ENCODE measurements at places on chromosomes 13 and 19.

DNA sequence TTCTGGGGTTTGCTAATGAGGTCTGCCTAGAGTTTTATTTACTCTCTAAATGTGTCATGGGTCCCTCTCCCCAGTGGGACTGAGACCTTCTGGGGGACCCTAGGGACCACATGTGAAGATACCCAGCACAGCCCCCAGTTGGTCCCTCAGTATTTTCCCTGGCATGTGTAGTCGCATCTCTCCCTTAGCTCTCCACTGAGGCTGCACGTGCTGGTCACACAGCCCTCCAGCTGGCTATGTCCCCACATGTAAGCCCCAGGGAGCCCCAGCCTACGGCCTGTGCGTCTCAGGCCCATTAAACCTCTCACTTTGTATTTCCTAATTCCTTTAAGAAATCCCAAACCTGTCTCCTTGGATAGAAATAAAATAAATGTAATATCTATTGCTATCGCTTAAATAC, 189.6 kb upstream of the TSHZ3 start:
- no peak for DNase-seq

DNA sequence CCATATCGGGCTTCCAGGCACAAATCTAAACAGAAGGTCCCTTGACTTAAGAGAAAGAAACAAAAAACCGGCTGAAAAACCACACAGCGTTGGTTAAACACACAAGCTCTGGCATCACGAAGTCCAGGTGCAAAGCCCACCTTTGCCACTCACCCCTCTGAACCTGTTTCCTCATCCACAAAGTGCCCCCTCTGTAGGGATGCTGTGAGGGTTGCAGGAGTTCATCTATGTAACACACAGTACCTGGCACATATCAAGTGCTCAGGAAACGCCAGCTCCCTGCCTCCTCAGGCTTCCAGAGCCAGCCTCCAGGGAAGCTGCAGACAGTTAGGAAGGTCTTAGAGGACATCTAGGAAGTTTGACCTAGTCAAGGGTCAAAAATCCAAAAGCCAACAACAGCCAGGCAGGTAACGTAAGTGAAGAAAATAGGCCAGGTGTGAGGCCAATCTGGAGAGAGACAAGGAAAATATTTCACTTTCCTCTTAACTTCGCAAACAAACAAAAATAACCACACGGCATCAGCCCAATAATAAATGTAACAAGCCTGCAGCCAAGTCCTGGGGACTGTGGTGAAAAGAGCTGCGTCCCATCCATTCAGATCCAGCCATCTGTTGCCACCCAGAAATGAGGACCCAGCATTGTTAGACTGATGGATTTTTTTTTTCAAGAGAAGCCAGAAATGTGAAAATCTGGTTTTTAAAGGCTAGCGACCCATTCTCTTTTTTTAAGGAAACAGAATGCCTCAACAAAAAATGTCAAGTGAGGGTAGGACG, 10.0 kb downstream of the KDELR1 start:
- no peak for DNase-seq

DNA sequence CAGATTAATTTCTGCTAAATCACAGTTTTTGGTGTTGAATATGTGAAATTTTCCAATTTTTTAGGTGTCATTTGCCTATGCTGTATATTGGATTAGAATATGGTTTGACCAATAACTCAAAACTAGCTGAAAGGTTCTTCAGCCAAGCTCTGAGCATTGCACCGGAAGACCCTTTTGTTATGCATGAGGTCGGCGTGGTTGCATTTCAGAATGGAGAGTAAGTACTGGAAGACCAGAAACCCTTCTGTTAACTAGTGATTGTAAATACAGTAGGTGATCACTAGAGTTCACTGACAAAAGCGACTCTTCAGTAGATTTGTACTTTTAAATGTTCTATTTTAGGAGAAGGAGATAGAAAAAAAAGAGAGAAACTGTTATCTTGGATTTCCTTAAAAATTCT, 22.3 kb downstream of the CDC16 start:
- DNase-seq: no peak

- DNase-seq: no peak
Observed at GRCh38 chr13:83831796-83832195, 50.5 kb downstream of the SLITRK1 start.

- peak; percentile 5 for DNase-seq
Observed at GRCh38 chr13:93857126-93857525, 622.4 kb downstream of the DCT start.

GRCh38 chr19:31761281-31761913, 412.2 kb upstream of the TSHZ3 start:
- no peak for DNase-seq

DNA sequence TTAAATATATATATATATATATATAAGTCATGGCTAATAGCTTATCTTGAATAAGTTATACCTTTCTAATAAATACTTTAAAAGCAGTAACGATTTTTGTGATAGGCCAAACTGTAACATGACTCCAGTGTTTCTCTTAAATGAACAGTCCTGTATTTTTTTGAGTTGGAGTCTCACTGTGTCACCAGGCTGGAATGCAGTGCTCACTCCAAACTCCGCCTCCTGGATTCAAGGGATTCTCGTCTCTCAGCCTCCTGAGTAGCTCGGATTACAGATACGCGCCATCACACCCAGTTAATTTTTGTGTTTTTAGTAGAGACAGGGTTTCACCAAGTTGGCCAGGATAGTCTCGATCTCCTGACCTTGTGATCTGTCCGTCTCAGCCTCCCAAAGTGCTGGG, 814.2 kb upstream of the SLITRK5 start:
- peak; percentile 23 for DNase-seq

Data from MCF 10A (cell line).